ENCODE measurements at places on chromosomes 5 and 9. TPM values are rescaled to one million over a fixed set of nuclear protein-coding genes. Genes with fewer than 3 reads are reported as not detected.

- no peak for DNase-seq
Measured at GRCh38 chr9:27712806-27713205, 139.5 kb upstream of the C9orf72 start.

DNA sequence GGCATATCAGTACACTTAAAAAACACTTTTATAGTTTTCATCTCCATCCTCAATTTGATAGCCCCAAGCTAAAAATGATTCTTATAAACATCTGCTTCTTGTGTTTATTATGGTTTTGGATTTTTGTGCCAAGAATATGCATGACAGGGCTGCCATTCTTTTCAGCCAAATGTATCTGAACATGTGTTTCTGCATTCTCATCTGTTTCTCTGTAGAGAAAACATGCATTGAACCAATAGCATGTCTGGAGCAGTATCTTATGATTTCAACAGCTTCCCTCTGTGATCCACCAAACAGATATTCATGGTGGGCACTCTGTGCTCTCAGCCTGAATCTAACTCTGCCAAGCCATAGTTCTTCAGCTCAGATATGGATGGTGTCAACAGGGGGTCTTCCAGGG, 99.3 kb upstream of the ERCC6L2 start:
- no peak for DNase-seq

IFNA2 gene
- not detected for total RNA-seq

DNA sequence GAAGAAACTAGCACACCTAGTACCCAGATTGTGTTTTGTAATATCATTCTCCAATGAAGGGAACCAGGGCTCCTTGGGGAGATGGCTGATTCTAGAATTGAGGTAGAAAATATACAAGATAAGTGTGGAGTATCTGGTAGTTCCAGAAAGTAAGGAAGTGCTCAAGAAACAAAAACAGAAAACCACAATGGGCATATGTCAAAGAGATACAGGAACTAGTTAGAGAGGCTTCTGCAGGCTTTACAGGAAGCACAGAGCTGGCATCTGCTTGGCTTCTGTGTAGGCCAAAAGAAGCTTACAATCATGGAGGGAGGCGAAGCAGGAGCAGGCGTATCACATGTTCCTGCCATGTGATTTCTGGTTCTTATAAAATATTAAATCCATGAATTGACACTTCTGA, 105.7 kb upstream of the TMEM161B start:
- DNase-seq = no peak

Measured in CD4-positive, alpha-beta memory T cell (primary cell).